Left hindlimb (tissue), 1 donor: ENCODE measurements at places on chromosomes 2 and 18.

- no peak for DNase-seq
Measured at GRCh38 chr2:215207791-215208367, 69.5 kb upstream of the ABCA12 start.

- DNase-seq, result no peak
Measured at GRCh38 chr2:203346612-203347011, 18.4 kb downstream of the ABI2 start.

DNA sequence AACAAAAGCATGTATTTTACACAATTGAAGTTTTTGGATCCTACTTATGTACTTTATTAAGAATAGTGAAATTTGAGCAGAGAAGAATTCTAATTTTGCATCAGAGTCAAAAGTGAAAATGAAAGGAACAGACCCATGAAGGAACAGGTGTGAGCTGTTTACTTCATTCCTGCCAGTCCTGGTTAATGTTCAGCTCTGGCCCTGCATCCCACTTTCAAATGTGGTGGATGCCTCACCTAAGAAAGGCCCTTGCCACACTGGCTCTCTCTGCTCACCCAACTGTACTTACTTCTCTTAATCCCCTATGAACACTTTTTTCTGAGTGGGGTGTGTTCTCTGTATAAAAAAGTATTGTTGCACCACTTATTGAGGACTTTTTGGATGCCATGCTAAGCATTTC is 22.2 kb downstream of the FAM110C start:
- DNase-seq, result no peak

- DNase-seq, result no peak
Measured at GRCh38 chr18:9507565-9508088, 32.3 kb downstream of the RALBP1 start.

DNA sequence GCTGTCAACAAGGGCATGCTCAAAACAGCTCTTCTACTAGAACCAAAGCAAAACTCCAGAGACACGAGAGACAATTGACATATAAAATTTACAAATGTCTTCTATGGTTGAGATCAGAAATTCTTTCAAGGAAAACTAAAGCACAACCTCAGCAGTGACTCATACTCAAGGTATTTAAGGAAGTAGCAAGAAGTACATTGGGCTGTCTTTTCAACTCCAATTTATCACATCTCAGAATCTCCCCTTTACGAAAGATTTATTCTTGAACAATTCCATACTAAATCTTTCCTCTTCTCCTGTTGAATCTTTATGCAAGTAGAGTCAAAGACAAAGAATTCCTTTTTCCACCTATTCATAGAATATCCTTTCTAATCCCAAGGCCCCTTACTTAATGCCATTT is 324.0 kb downstream of the IRS1 start:
- no peak for DNase-seq

- no peak for DNase-seq
Measured at GRCh38 chr2:233979748-233980147, 62.6 kb downstream of the TRPM8 start.

- no peak for DNase-seq
Measured at GRCh38 chr2:64492821-64493220, 31.3 kb upstream of the AFTPH start.

- no peak for DNase-seq
Measured at GRCh38 chr18:72672364-72673184, 128.4 kb upstream of the CBLN2 start.

DNA sequence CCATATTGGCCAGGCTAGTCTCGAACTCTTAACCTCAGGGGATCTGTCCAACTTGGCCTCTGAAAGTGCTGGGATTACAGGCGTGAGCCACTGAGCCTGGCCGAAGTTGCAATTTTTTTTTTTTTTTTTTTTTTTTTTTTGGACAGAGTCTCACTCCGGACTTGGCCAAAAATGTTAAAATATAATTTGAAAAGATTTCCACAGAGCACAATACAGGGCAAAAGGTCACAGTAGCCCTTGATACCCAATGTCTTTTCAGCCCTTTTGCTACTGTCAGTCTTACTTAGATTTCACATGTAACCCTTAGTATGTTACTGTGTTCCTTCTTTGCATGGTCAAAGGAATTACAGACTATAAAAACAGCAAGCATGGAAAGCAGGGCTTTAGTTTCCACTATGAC is 42.6 kb upstream of the MAPRE2 start:
- no peak for DNase-seq

- DNase-seq, result no peak
Measured at GRCh38 chr2:20391951-20392699, 41.5 kb upstream of the PUM2 start.

- no peak for DNase-seq
Measured at GRCh38 chr2:119304847-119305246, 61.8 kb downstream of the C2orf76 start.

- no peak for DNase-seq
Measured at GRCh38 chr2:180075870-180076269, 68.8 kb upstream of the CWC22 start.

GRCh38 chr2:219171231-219171651 is 1.4 kb upstream of the SLC23A3 start:
- DNase-seq, result no peak

GRCh38 chr18:10258836-10259474 is 195.5 kb upstream of the APCDD1 start:
- no peak for DNase-seq

DNA sequence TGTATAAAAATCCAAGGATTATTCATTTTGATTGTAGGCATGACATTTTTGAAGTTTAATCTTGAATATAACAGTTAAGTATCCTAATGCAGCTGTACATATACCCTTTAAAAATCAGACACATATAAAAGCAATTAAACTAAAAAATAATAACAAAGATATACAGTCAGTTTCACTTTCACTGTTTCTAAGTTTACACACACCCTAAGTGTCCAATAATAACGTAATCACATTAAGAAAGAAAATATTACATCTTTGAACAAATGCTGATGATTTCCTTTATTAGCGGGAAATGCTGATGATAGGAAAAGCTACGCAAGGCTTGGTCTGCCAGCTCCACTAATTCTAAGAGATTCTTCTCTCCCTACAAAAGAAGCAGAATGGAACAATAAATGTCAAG is 38.8 kb downstream of the RTTN start:
- no peak for DNase-seq

GRCh38 chr2:31168291-31168690 is 30.1 kb upstream of the GALNT14 start:
- DNase-seq, result no peak

DNA sequence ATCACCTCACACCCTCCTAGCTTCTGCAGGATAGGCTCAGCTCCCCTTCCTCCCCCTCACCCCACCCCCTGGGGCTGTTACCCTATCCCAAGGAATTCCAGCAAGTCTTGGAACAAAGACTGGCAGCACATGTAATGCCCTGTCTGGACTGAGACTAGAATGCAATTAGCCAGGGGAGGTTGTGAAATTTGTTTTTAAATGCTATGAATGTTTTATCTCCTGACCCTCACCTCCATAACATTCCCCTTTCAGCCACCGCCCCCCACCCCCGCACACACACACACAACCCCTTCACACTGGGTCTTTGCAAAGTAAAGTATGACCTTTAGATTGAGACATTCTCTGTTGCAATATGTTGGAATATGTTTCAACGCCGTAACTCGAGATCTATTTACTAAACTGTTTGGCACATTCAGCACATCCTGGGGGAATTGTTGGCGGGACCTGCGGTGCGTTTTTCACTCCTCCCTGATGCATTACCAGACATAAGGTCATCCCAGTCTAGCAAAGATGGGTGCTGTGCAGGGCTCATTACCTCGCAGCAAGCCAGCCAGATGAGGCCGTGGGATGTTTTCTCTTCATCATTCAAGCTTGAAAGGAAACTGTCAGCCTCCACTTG is 290.7 kb upstream of the SLC14A2 start:
- no peak for DNase-seq

GRCh38 chr2:54040685-54041084 is 69.9 kb upstream of the PSME4 start:
- DNase-seq, result no peak

DNA sequence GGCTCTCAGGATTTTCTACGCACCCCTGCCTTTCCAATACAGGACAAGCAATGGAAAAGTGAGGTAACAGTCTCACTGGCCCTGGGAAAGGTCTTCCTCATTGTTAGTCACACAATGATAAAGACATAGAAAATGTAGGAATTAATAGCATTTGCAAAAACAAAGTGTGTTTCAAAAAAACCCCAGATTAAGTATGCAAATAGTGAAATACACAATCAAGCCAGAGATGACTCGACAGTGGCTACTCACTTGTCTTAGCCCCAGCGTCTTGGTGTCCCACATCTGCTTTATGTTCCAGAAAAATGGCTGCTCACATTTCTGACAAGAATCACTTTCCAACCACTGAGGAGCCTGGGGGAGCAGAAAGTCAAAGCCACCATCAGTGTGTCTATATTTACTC is 47.0 kb upstream of the AP1S3 start:
- no peak for DNase-seq

DNA sequence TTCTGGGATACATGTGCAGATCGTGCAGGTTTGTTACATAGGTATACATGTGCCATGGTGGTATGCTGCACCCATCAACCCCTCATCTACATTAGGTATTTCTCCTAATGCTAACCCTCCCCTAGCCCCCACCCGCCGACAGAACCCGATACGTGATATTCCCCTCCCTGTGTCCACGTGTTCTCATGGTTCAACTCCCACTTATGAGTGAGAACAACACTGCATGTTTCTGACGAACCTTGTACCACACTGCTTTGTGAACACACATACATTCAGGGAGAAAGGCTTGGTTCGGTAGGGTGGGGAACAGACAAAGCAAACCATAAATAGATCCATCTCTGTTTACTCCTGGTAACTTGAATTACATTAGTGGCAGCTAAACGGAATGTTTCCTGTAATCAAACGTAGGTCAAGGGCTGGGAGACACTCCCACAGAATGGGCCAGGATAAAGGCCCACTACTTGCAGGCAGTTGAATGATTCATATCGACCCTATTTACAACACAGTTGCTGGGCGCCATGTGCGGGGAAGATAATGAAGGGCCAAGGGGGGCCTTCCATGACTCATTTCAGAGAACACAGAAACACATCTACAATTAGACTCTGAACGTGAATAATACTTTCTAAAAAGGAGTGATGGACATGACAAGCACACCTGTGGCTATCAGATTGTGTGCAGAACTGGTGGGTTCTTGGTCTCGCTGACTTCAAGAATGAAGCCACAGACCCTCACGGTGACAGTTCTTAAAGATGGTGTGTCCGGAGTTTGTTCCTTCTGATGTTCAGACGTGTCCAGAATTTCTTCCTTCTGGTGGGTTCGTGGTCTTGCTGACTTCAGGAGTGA is 56.8 kb upstream of the KIDINS220 start:
- no peak for DNase-seq

- no peak for DNase-seq
Measured at GRCh38 chr2:134715932-134716643, 2.7 kb downstream of the TMEM163 start.

- no peak for DNase-seq
Measured at GRCh38 chr18:25759111-25759510, 331.3 kb downstream of the SS18 start.

DNA sequence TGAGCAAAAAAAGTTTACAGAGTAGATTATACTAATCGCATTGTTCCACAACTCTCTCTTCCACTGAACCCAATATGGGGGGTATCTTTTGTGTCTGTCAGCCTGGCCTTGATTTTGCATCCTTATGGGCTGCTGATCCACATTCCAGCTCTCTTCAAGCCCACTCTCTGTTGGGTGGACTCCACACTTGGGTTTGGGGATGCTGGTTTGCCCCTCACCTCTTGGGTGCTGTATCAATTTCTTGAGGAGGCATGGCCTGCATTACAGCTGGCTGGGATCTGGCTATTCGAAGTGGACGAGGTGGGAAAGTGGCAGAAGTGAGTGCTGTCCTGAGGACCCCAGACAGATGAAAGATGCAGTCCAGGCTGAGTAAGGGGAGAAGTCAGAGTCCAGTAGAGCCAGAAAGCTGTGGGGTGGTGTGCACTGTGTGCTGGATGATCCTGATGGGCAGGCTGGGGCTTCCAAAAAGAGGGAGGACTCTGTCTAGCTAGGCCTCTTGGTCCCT is 141.4 kb downstream of the CAPN13 start:
- DNase-seq, result no peak

GRCh38 chr2:121778741-121779487 is 23.5 kb downstream of the TSN start:
- DNase-seq, result no peak

DNA sequence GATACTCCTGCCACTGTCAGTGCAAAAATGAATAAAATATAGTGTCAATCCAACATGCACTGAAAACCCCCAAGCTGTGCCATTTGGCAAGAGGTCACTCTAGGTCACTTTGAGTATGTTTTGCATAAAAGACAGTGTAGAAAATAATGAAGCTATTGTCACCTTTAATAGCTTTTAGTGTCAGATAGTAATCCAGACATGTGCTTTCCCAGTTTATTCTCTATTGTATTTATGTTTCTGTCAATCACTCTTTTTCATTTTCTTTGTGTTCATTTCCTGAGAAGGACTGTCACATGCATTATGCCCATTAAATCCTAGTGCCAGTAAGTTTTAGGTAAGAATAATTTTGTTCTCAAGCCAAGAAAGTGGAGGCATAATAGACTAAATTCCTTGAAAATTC is 1073.9 kb upstream of the CDH2 start:
- no peak for DNase-seq

DNA sequence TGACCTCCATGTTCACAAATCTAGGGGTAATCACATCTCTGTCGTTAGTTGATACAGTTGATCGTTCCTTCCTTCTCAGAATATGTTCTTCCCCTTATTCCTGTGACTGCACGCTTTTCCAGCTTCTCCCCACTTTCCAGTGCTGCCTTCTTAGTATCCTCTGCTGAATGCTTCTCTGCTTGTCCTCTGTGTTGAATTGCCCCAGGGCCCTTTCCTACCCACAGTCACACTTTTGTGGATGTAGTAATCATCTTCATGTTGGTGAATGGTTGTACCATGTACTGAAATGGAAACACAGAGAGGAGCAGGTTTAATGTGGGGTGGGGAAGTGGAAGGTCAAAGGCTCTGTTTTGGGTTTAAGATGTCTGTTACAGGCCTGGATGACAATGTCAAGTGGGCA is 47.2 kb downstream of the EML6 start:
- DNase-seq, result no peak

DNA sequence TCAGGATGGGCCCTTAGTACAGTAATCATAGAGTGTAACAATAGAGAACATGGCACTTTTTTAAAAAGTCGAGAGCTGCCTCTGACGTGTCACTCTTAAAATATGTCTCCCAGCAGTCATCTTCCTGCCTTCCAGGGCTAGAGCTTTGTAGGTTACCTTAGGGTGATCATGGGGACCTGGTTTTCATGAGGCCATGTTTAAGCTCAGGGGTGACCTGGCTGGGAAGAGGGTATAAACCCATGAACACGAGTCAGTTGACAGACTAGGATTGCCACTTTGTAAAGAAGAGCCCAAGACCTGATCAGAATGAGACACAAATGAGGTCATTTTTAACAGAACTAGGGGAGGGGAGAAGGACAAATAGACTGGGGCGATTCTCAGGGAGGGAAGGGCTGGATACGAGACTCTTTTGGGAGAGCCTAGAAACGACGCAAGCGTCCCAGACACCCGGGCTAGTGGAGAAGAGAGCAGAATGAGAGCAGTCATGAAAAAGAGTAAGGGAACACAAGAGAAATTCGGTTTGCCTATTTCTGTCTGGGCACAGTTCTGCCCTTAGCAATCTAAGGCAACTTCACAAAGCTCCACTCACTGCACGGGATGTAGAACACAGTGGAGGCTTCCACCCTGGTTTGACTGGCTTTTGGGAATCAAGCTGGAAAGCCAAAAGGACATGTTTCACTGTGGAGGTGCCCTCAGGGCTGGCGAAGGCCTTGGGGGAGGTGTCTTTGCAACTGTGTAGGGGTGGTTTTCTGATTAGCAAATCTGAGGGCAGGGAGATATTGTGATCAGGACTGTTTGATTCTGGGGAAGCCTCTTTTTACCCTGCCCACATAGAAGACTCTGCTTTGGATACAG is 1.8 kb upstream of the RAB31 start:
- DNase-seq, result no peak
